Activated CD8-positive, alpha-beta memory T cell treated with anti-CD3 and anti-CD28 coated beads, Interleukin-2, amount 50 U/mL, for 48 hours (primary cell): ENCODE measurements at places on chromosomes 3 and 15.
A peak's percentile ranks its signal among the peaks of the same experiment; 100 is the strongest.

DNA sequence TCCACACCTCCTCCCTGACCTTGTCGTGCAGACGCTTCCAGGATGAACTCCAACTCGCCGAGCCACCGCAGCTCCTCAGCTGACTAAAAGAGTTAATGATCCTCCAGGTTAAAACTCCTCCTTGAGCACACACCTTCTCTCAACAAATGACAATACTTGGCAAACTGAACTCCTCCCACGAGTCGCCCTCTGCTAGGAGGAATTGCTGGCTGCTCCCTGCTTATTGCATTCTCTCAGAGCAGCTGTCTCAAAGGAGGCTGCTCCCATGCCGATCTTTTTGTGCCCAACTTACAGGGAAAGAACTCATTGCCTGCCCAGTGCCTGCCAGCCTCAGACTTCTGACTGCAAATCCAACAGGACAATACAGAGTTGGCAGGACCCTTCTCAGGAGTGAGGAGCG, at the start of gene ATP13A4:
TSS of gene ATP13A4 (minus strand) at position 85 of the 400 bp plus-strand sequence. CDS start 96 bp downstream, outside the sequence.
- no peak for DNase-seq

- DNase-seq = no peak
These were observed 15.5 kb upstream of the THRB start for GRCh38 chr3:24510030-24510648.

DNA sequence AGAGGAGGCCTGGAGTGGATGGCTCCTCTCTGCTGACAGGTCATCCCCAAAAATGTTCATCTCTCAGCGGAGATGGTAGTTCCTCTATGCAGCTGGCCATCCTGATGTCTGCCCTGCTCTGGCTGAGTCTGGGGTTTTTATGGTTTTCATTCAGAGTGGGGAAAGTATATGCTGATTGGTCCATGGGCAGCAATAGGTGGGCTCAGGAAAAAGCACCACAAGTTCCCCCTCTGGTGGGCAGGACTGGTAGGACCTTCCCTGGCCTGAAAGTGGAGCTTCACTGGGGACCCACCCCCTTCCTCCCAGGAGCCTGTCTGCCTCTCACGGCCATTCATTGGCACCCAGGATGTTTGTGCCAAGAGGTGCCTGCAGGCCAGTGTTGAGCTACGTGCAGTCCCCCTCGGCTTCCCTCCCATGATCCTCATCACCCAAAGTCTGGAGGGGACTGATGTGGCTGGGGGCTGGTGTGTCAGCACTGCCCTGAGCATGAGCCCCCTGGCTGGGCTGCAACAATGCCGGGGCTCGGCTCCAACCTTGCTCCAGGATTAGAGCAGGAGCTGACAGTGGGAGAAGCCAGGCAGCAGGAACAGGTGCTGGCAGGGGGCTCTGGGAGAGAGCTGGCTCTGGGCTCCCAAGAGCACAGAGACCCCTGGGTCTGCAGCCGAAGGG, 13.1 kb upstream of the BLOC1S6 start:
- DNase-seq = peak; percentile 55

DNA sequence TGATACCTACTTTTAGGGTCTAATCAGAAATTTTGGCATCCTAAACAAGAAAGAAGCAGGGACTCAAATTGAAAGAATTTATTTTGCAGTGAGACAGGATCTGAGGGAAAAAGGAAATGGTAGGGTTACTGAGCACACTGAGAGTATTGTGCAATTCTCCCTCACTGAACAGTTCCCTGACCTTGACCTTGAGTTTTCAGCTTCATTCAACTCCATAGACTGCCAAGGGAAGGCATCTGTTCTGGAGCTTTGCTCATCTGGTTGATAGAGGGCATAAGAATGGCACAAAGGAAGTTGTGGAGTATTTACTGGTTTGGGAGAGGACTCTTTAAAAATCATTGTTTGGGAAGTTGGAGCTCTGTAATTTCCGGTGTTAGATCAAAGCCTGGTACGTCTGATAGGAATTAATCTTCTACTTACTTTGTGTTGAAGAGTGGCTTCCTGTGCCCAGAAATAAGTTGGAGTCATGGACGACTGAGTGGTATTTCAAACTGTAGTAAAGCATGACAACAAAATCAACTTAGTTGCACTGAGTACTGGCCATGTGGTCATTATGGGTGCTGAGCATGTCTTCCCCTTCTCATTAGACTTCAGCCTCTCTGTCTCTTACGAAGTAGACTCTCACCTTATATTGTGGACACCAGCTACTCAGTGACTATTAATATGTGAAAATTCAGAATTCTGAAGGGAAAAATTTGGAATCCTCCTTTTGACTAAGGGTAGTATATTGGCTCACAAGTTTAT, 40.8 kb downstream of the CLDN1 start:
- no peak for DNase-seq

- no peak for DNase-seq
These were observed 13.5 kb downstream of the OR5K3 start for GRCh38 chr3:98404010-98404409.

GRCh38 chr3:81363816-81364215, 397.6 kb downstream of the GBE1 start:
- DNase-seq = no peak

GRCh38 chr15:55222588-55222987, 25.8 kb upstream of the RSL24D1 start:
- no peak for DNase-seq

GRCh38 chr3:133514418-133514817, 59.1 kb upstream of the CDV3 start:
- DNase-seq = no peak

GRCh38 chr3:71532639-71533395, 50.7 kb downstream of the FOXP1 start:
- no peak for DNase-seq

- DNase-seq = no peak
These were observed 70.2 kb upstream of the TRPM1 start for GRCh38 chr15:31171731-31172130.

DNA sequence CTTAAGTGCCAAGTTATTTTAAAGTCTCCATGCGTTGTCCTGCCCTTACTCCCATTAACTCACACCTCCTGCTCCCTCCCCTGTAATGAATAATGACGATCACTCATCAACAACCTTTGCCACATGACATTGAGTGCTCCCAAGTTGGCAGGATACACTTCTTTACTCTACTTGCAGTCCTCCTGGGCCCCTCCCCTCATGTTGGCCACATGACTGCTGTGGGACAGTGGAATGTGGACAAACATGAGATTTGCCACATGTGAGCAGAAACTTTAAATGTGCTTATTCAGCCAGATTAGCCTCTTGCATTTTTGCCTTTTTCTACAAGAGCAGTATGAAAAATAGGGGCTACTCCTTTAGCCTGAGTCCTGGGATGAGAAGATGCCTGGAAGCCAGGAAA, 167.9 kb downstream of the DCLK3 start:
- DNase-seq = no peak

DNA sequence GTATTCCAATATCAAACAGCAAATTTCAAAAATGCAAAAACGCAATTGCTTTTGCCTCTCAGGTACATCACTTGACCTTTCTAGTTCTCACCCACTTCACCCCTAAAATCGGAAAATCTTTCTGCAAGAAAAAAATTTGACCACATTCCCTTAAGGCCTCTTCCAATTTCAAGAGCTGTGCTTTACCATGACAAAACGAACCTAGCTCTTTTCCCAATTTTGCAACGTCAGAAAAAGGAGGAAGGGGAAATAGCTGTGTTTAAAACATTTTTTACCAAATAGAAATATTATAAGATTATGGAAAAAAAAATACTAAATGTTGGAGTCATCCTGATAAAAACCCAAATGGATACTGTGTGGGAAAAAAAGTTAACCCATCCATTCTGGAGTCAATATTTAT, 1.1 kb upstream of the NR2C2 start:
- no peak for DNase-seq

DNA sequence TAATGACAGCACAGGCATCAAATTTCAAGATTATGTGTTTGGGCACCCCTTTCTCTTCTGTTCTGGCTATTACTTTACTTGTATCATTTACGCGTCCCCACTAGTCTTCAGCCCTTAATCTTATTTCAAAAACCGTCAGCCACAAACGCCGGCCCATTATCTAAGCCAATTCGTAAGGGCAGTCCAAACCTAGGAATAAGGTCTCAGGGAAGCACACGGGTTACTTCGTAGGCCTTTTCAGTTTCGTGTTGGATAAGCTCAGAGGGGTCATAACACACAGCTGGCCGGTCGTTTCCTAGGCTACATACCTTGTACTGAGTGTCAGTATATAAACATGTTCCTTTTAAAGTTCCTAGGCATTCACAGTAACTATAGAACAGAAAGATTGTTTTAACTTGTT, 5.1 kb upstream of the DNAAF4 start:
- no peak for DNase-seq

DNA sequence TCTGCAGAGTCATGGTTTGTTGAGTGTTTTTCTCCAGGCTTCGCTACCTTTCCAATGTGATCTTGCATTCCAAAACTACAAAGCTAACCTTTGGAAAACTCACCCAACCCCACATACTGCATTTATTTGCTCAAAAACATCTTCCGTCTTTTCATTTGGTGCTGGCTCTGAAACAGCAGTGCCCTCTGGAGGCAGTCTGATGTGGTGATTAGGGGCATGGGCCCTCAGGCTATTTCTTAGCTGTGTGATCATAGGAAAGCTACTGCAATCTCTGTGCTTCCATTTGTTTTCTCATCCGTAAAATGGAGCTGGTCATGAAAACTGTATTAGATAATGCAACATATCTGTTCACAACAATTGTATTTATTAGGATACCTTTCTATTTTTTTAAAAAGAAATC, 47.0 kb downstream of the MTHFS start:
- DNase-seq = no peak

DNA sequence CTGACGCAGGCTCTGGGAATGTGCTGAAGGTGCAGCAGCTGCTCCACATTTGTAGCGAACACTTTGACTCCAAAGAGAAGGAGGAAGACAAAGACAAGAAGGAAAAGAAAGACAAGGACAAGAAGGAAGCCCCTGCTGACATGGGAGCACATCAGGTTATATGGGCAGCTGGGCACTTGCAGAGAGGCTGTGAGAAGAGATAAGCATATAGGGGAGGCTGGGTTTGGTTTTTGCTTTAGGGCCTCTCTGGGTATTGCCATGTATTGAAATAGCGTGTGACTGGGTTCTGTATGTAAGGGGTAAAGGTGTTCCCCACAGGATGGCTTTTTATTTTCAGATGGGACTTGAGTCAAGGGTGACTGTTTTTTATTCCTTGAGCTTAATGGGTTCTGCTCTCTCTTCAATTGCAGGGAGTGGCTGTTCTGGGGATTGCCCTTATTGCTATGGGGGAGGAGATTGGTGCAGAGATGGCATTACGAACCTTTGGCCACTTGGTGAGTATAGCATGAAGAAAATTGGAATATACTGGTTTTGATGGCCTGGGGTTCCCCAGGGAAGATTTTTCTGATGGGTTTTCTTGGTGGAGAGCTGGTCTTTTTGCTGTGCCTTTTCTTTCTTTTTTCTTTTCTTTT, 7.4 kb downstream of the PSMD2 start:
- no peak for DNase-seq

DNA sequence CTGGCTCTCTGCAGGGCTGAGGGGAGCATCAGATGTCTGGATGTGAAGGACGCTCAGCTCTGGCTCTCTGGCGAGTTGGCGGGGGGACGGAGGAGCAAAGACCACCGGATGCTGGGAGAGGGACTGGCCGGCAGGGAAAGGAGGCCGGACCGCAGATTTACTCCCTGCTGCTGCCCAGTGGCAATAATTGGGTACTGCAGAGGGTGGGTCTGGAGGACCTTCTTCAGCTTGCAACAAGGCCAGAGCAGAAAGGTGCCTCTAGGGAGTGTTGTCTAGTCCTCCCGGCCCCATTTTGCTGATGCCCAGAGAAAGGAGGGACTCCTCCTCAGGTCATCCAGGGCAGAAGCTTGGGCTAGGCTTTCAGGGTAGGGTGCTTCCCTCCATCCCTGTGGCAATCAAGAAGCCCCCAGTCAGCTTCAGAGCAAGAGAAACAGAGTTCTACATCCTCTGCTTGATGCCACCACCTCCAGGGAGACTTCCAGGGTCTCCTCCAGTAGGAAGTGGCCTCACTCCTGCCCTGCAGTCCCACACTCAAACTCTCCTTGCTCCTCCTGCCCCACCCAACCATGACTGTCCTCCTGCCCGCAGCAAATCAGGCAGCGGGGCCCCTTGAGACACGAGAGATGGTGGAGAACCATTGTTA, 20.3 kb upstream of the CSPG4 start:
- peak; percentile 77 for DNase-seq

DNA sequence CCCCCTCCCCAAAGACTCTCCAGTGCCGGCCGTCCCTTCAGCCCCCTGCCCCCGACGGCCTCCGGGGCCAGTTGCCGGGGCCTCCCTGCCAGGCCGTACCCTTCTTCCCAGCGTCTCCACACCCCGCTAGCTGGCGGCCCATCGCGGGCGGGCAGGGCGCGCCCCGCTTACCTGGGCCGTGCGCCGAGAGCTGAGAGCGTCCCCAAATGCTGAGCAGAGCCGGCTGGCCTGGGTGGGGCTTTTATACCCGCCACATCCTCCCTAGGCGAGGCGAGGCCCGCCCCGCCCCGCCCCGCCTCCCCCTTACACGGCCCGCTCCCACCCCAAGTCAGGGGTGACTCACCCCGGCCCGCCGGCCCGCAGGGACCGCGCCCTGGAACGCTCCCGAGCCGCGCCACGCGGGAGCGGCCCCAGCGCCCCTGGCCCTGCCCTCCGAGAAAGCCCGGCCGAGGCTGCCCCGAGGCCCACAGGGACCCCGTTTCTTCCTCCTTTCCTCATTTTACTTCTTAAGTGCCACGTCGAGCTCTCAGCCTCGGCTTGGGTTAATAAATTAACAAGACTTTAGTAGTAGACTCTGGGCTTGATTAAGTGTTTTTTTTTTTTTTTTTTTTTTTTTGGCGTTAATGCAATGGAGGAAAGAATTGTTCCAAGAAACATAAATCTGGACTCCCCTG, at the start of gene ANXA2:
TSS of gene ANXA2 (minus strand) at position 215 of the 674 bp plus-strand sequence. CDS start 11,911 bp downstream, outside the sequence.
- peak; percentile 87 for DNase-seq

GRCh38 chr3:14829811-14830210, 11.0 kb downstream of the FGD5 start:
- DNase-seq = no peak

DNA sequence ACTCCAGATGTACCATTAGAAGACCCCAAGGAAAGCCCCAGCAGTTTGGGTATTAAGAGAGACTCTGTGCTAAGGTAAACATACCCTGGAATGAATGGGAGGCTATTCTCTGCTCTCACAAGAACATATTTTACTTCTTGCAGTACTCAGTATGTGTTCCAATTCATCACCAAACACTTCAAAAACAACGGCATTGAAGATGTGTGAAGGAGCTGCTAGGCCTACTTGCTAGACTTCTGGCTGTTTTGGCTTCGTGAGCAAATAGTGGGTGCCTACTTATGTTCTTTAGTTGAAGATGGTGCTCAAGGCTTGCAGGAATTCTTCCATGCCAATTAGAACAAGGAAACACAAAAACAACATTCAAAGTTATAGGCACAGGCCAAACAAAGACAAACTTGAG, 514.5 kb downstream of the ROBO1 start:
- no peak for DNase-seq

GRCh38 chr15:39357480-39358268, 223.2 kb upstream of the THBS1 start:
- no peak for DNase-seq

DNA sequence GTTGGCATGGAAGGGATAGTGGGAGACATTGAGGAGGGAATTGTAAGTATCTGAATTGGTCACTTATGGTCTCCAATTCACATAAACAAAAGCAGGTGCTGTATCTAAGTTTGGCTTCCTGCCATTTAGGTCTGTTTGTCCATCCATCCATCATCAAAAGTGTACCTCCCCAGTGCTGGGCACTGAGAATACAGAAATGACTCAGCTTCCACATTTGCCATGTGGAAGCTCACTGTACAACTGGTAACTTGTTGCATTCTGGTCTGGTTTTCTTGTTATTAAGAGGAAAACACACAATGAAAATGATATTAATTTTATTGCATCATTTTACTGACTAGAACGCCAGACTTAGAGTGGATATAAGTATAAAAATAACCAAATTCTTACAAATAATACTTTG, 30.9 kb upstream of the MUC13 start:
- DNase-seq = no peak

- peak; percentile 51 for DNase-seq
These were observed 16.3 kb downstream of the BHLHE40 start for GRCh38 chr3:4995500-4996053.
